ENCODE measurements at places on chromosomes 13 and 19. TPM values are rescaled to one million over a fixed set of nuclear protein-coding genes. Genes with fewer than 3 reads are reported as not detected.
A peak's percentile ranks its signal among the peaks of the same experiment; 100 is the strongest.

GRCh38 chr19:3118232-3119070 is 17.4 kb upstream of the GNA15 start:
- DNase-seq: no peak

DNA sequence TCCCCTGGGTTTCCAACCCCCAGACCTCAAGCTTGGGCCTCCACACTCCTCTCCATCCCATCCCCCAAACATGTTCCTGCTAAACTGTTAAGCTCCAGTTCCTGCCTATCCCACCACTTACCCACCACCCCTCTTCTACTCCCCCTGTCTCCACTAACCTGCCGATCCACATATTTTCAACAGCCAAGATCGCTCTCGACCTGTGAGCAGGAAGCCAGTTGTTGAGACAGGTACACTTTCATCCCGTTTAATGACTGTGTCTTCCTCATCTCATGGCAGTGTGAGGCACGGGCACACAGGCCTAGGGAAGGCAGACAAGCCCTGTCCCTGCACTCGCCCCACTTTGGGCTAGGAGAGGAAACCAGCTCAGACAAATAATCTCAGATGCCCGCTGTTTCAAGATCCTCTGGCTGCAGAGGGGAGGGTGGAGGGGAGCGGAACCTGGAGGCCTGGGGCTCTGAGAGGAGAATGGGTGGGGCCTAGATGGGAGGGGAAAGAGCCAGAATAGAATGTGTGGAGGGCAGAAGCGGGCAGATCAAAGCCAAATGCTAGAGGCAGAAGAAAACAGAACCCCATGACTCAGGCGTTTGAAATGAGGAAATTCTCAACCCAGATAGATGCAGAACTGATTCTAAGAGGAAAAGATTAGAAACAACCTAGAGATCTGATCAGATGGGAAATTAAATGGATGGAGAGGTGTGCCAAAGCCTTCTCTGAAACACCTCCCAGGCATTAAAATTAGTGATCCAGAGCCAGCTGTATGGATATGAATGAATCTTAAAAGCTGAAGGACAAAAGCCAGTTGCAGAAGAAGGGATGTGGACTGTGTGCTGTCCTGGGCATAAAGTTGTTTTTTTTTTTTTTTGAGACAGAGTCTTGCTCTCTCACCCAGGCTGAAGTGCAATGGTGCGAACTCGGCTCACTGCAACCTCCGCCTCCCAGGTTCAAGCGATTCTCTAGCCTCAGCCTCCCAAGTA is 16.9 kb upstream of the CYP2S1 start:
- peak; percentile 88 for DNase-seq

GRCh38 chr13:28049215-28049614 is 51.2 kb downstream of the FLT3 start:
- no peak for DNase-seq

GRCh38 chr13:97542102-97542685 is 108.2 kb downstream of the RAP2A start:
- no peak for DNase-seq

- no peak for DNase-seq
Observed at GRCh38 chr13:48808683-48809082, 155.0 kb downstream of the CYSLTR2 start.

LGALS7 gene
- total RNA-seq: not detected

LRRC63 gene
- total RNA-seq: not detected

FBXO17 gene
- 1.7 TPM for total RNA-seq

SPC24 gene
- 47.6 TPM for total RNA-seq
